Fibroblast of pulmonary artery (primary cell): ENCODE measurements at places on chromosomes 1 and 21.
A peak's percentile ranks its signal among the peaks of the same experiment; 100 is the strongest.

DNA sequence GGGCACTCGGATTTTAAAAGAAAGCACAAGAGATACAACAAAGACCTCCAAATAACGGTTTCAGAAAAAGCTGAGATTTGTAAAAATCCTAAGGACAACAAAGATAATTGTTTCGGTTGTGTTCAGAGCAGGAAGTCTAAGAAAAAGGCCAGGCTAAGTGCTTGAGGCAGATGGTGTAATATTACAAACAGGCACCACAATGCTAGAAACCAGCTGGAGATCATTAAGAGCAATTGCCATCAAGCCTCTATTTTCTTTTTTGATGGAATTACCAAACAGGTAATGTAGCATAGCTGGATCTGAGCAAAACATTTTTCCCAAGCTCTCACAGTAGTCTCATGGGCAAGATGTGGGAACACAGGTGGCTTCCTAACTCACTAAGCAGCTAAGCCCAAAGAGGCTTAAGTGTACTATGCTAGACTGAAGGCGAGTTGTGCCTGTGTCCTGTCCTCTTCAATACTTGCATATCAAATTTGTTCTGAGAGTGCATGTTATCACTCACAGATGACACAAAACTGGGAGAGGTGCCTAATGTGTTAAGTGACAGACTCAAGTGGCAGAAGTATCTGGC, 161.6 kb downstream of the GLUL start:
- DNase-seq = no peak

GRCh38 chr1:207808322-207808705, 56.5 kb downstream of the CD46 start:
- DNase-seq = no peak

DNA sequence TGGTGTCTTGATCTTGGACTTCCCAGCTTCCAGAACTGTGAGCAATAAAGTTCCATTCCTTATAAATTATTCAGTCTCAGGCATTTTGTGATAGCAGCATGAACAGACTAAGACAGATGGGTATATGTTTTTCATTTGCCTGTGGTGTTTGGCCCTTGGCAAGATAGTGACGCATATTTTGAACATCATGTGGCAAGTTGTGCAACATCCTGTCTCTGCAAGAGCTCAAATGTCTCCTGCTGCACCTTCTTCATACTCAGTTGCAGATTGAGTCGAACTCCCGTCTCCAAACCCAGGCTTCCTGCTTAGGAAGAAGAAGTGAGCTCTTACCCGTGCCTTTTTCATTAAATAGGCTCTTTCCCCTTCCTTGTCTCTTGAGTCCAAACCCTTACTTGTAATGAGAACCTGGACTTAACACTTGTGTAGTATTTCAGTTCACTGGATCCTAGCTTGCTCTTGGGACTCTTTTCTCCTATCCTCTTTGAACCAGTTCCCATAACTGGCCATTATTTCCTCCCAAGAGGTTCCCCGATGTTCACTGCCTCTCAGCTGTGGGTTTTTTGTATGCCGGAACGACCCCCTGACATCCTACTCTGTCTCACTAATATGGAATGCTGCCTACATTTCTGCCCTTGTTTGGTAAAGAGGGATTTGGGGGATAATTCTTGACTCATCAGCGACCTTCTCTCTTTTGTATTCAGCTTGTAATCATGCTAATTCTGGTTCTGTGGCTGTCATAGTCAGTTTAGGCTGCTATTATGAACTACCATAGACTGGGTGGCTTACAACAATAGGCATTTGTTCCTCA, 125.0 kb upstream of the KCNK2 start:
- peak; percentile 98 for DNase-seq

DNA sequence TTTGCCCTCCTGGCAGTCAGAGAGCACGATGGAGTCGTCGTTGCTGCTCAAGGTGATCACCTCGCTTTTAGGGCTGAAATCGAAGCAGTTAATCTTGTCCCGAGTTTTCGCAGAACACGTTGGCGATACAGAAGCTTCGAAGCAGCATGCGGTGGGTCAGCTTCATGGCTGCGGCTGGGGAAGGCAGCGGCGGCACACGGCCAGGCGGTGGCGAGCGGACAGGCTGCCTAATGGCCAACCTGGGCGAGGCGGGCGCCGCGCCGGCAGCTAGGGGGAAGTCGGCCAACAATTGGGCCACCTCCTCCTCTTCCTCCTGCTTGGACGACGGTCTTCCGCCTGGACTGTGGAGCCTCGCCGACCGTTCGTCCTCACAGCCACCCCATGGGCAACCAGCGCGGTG, 34.8 kb downstream of the CDC7 start:
- no peak for DNase-seq

- DNase-seq = no peak
Observed at GRCh38 chr1:77704736-77705135, 22.3 kb upstream of the ZZZ3 start.

GRCh38 chr1:226702957-226703831, 35.9 kb downstream of the ITPKB start:
- DNase-seq = peak; percentile 56

- DNase-seq = no peak
Observed at GRCh38 chr1:42949312-42950115, 9.2 kb downstream of the SLC2A1 start.

DNA sequence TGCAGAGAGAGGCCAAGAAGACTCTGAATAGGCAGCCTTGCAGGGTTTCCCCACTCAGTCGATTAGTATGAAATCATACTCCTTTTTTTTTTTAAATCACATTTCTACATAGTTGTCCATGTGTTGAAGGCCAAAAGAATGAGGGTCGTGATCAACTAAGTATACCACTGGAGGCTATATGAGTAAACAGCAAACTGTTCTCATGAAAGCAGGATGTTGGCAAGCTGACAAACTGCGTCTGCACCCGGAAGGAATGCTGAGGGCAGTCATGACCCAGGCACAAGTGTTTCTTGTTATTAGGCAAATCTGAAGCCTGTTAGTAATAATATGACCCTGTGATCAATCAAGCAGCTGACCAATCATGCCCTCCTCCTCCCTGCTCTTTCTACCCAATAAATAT, 213.2 kb downstream of the USH2A start:
- peak; percentile 13 for DNase-seq

GRCh38 chr21:45555557-45556301, 13.5 kb upstream of the SLC19A1 start:
- DNase-seq = peak; percentile 90

DNA sequence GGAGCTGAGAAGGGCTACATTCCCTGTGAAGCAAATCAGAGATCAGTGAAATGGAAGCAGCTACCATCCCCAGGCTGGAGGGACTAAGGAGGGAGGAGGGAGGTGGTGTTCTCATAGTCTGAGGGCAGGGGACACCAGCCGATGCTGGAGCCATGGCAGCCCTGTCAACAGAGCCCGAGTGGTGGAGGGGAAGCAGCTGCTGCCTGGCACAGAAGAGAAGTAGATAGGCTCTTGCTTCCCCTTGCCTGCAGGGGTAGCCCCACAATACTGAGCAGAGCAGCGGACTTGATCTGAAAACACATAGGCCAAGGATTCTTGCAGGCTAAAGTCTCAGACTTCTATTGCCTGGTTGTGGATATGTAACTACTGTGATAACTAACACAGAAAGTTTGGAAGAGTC, 255.1 kb downstream of the FGGY start:
- DNase-seq = no peak

GRCh38 chr1:94827434-94827833, 7.3 kb downstream of the SLC44A3 start:
- DNase-seq = no peak

- no peak for DNase-seq
Observed at GRCh38 chr1:179786815-179787685, 44.0 kb downstream of the FAM163A start.
